ENCODE measurements at places on chromosomes 13 and 19. TPM values are rescaled to one million over a fixed set of nuclear protein-coding genes. Genes with fewer than 3 reads are reported as not detected.

- H3K4me3 ChIP-seq, result no peak overlapping the region
- H3K27me3 ChIP-seq, result peaks cover 22% of the 10 kb centered on the region
- no peak for DNase-seq
- H3K4me1 ChIP-seq, result peaks cover 6% of the 10 kb centered on the region
Measured at GRCh38 chr13:113565526-113566226, 18.9 kb upstream of the TFDP1 start.

- no peak overlapping the region for H3K27ac ChIP-seq
- H3K36me3 ChIP-seq, result peaks cover 93% of the 10 kb centered on the region
Measured at GRCh38 chr13:24493356-24493755, 19.2 kb downstream of the PARP4 start.

KL gene
- 1.2 TPM for total RNA-seq

- no peak overlapping the region for H3K4me3 ChIP-seq
- H3K4me1 ChIP-seq, result no peaks in the 10 kb centered on the region
- no peaks in the 10 kb centered on the region for H3K27me3 ChIP-seq
- no peak for DNase-seq
- no peak overlapping the region for H3K27ac ChIP-seq
Measured at GRCh38 chr13:100620792-100621191, 32.2 kb upstream of the GGACT start.

KANK3 gene
- total RNA-seq, result 19.9 TPM

FGF14 gene
- total RNA-seq, result 2.9 TPM

GFY gene
- 0.14 TPM for total RNA-seq

GRCh38 chr13:42164557-42165125, 107.3 kb upstream of the AKAP11 start:
- no peak for DNase-seq
- no peaks in the 10 kb centered on the region for H3K4me1 ChIP-seq

DNA sequence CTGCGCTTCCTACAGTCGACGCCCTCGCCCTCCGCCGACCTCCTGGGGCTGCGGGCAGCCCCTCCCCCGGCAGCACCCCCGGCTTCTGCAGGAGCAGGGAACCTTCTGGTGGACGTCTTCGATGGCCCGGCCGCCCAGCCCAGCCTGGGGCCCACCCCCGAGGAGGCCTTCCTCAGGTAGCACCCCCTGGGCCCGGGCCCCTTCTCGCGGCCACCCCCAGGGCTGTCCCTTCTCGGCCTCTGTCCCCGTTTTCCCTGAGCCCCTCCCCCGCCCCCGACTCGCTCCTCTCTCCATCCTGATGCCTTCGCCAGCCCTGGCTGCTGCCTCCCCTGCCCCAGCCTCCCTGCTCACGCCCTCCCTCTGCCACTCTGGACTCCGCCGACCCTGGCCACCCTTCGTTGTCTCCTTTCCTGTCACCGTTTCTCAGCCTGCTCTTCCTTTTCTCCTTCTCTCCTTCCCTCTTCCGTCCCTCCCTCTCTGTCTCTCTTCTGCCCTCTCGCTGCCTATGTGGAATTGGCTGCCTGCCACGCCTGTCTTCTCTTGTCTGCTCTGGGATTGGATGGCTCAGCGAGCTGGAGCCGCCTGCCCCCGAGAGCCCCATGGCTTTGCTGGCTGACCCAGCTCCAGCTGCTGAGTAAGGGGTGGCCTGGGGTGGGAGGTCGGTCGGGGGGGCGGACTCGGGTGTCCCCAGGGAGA, 11.0 kb downstream of the FUZ start:
- peak overlapping the region; percentile 72 for H3K27ac ChIP-seq
- peak overlapping the region; percentile 59 for H3K4me3 ChIP-seq
- DNase-seq, result peak; percentile 94
- H3K4me1 ChIP-seq, result peaks cover 18% of the 10 kb centered on the region
- H3K36me3 ChIP-seq, result peaks cover 90% of the 10 kb centered on the region

GRCh38 chr13:76854894-76855293, 31.3 kb downstream of the KCTD12 start:
- peaks cover 8% of the 10 kb centered on the region for H3K4me1 ChIP-seq
- no peak overlapping the region for H3K27ac ChIP-seq

DNA sequence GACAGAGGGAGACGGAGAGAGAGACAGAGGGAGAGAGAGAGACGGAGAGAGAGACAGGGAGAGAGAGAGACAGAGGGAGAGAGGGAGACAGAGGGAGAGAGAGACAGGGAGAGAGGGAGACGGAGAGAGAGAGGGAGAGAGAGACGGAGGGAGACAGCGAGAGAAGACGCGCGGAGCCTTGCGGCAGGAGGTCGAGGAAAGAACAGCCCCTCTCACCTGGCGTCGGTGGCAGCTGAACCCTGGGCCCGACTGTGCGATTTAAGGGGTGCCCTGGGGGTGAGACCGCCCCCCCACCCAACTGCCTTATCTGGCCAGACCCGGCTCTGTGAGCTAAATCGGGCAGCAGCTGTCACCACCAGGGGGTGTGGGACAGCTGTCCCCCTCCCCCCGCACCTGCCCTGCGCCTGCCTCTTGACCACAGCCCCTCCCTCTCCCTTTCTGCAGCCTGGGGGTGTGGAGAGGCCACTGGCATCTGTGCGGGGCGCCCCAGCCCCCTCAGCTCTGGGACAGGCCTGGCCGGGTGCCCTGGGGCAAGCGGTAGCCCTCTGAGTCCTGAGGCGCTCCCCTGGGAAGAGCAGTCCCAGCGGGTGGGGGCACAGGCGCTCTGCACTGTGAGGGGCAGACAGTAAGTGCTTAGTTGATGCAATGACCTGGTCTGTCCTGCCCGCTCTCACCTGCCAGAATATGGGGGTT, 10.8 kb downstream of the JOSD2 start:
- no peaks in the 10 kb centered on the region for H3K27me3 ChIP-seq
- H3K4me3 ChIP-seq, result peak overlapping the region; percentile 70
- peak overlapping the region; percentile 98 for H3K27ac ChIP-seq

ZNF296 gene
- total RNA-seq, result not detected

DNA sequence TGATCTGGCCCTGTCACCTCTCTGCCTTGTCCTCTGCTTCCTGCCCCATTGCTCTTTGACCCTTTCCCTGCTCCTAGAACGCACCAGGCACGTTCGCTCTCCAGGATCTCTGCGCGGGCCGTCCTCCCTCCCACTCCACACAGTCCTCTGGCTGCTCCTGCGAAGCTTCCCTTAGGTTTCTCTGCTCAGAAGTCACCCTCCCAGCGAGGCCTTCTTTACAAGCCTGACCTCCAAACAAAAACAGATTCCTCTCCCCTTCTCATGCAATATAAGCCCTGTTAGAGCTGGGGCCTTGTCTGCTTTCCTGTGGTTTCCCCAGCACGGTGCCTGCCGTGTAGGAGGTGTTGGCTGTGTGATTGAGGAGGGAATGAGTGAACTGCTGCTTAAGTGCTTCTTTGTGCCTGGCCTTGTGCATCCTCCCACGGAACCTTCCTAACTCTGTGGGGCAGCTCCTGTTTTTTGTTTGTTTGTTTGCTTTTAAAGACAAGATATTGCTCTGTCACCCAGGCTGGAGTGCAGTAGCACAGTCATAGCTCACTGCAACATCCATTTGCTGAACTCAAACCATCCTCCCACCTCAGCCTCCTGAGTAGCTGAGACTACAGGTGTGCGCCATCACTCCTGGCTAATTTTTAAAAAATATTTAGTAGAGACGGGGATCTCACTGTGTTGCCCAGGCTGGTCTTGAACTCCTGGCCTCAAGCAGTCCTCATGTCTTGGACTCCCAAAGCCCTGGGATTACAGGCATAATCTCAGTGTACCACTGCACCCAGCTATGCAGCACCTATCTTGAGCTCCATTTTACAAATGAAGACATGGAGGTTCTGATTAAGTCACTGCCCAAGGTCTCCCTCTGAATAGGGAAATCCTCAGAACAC, 82.0 kb downstream of the SIPA1L3 start:
- H3K4me1 ChIP-seq, result no peaks in the 10 kb centered on the region

DNA sequence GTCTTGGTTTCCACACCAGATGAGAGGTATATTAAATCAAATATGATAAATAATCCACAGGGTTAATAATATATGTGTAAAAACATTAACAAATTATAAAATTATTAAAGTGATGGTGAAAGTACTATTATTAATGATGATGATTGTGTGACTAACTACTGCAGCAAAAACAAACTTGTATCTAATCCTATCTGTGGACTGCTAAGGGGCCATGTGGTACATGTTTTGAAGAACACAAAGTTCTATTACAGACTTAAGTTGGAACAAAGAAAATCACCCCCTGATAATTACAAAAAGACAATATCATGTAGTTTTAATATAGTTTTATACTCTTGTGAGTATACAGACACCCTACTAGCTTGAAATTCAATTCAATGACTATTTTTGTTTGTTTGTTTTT, 504.2 kb upstream of the NBEA start:
- H3K36me3 ChIP-seq, result no peaks in the 10 kb centered on the region
- H3K4me3 ChIP-seq, result no peak overlapping the region
- H3K4me1 ChIP-seq, result no peaks in the 10 kb centered on the region
- DNase-seq, result no peak

DNA sequence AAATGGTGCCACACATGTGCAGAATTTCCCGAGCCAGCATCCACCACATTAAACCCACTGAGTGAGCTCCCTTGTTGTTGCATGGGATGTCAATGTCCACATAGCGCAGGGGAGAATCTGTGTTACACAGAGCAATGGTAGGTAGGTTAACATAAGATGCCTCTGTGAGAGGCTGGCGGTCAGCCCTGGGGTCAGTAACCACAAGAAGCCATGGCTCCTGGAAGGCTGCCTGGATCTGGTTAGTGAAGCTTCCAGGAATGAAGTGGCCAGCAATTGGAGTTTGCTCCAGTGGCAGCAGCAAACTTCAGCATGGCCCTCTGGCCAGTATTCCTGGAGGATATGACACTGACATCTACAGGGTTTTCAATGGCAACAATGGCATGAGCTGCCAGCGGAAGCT, 37.0 kb upstream of the PCDH9 start:
- no peaks in the 10 kb centered on the region for H3K4me1 ChIP-seq
- H3K4me3 ChIP-seq, result no peak overlapping the region
- no peak for DNase-seq
- H3K27me3 ChIP-seq, result no peaks in the 10 kb centered on the region

DNA sequence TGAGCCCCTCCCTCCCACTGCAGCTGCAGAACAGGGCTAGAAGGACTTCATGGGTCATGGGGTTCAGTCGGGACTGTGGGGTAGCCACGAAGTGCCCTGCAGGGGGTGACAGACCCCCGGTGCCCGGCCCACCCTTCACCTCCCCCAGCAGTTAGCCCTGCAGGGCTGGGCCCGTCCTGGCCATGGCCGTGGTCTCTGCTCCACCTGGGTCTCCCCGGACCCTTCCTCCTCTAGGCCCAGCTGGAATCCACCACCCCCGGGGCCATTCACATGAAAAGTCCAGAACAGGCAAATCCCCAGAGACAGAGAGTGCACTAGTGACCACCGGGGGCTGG, 17.3 kb downstream of the MKNK2 start:
- H3K27ac ChIP-seq, result peak overlapping the region; percentile 99
- DNase-seq, result no peak
- no peak overlapping the region for H3K4me3 ChIP-seq
- peaks cover 33% of the 10 kb centered on the region for H3K4me1 ChIP-seq

DNA sequence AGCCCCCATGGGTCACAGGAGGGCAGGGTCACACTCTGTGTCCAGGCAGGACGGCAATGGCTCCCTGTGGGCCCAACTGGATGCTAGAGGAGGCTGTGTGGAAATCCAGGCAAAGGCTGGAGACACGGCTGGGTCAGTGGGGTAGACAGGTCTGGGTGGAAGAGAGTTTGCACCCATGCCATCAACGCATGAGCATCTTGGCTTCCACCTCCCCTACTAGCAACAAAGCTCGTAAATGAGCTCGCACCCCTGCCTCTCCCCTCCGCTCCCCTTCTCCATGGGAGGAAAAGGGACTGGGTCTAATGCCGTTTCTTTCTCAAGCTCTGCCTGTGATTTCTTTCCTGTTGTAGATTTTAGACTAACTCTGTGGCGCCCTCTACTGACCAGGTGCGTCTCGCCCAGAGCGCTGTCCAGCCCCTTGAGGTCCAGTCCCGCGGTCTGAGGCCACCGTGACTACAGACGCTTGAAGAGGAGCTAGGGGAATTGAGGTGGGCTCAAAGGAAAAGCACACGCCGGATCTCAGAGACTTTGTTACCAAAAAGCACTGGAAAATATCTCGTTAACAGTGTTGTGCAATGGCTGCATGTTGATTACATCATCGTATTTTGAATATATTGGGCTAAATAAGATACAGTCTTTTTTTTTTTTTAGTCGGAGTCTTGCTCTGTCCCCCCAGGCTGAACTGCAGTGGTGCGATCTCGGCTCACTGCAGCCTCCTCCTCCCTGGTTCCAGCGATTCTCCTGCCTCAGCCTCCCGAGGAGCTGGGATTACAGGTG, 50.7 kb upstream of the USP29 start:
- H3K36me3 ChIP-seq, result no peaks in the 10 kb centered on the region
- no peaks in the 10 kb centered on the region for H3K4me1 ChIP-seq
- DNase-seq, result no peak
- peaks cover 13% of the 10 kb centered on the region for H3K27me3 ChIP-seq
- no peak overlapping the region for H3K4me3 ChIP-seq

DNA sequence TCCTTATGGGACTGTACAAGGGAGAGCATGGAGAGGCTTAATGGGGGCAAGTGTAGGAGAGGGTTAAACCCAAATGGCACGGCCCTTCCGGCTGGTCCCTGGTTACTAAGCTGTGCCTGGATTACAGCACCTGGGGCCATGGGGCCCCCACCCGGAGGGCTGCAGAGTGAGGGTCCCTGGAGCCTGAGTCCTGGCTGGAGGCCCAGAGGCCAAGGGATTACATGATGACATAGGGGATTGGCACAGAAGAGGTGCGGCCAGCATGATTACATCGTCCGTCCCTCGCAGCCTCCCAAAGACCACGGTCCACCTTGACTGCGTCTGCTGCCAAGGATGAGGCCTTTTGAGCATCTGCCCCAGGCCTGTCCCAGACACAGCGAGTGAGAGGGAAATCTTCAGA, 149.4 kb downstream of the URI1 start:
- H3K27me3 ChIP-seq, result no peaks in the 10 kb centered on the region
- no peak overlapping the region for H3K4me3 ChIP-seq
- H3K36me3 ChIP-seq, result no peaks in the 10 kb centered on the region
- no peaks in the 10 kb centered on the region for H3K4me1 ChIP-seq
- DNase-seq, result no peak
- no peak overlapping the region for H3K27ac ChIP-seq

FGF21 gene
- total RNA-seq, result not detected

GRCh38 chr13:20814224-20814910, 40.6 kb upstream of the EEF1AKMT1 start:
- H3K36me3 ChIP-seq, result peaks cover 1% of the 10 kb centered on the region
- DNase-seq, result peak; percentile 81
- peak overlapping the region; percentile 83 for H3K27ac ChIP-seq
- no peaks in the 10 kb centered on the region for H3K27me3 ChIP-seq

GRCh38 chr19:49793561-49793840, 19.6 kb downstream of the FUZ start:
- no peak overlapping the region for H3K4me3 ChIP-seq
- DNase-seq, result no peak
- no peaks in the 10 kb centered on the region for H3K27me3 ChIP-seq
- peaks cover 15% of the 10 kb centered on the region for H3K4me1 ChIP-seq
- no peak overlapping the region for H3K27ac ChIP-seq

KLK15 gene
- total RNA-seq, result not detected

- no peak overlapping the region for H3K4me3 ChIP-seq
- no peaks in the 10 kb centered on the region for H3K4me1 ChIP-seq
- DNase-seq, result no peak
Measured at GRCh38 chr13:25180775-25181537, 8.9 kb upstream of the AMER2 start.

CYP2F1 gene
- total RNA-seq, result not detected

- no peaks in the 10 kb centered on the region for H3K36me3 ChIP-seq
- no peaks in the 10 kb centered on the region for H3K4me1 ChIP-seq
- no peak for DNase-seq
Measured at GRCh38 chr13:76836311-76836710, 49.9 kb downstream of the KCTD12 start.

GRCh38 chr19:10612499-10613119, 12.7 kb upstream of the SLC44A2 start:
- no peaks in the 10 kb centered on the region for H3K27me3 ChIP-seq
- H3K27ac ChIP-seq, result peak overlapping the region; percentile 87
- peak; percentile 87 for DNase-seq
- H3K36me3 ChIP-seq, result no peaks in the 10 kb centered on the region

All from left ventricle myocardium inferior (tissue), 1 donor.